ENCODE measurements at places on chromosomes 4 and X.

- DNase-seq: no peak
Measured at GRCh38 chr4:92812652-92813051, 508.9 kb downstream of the GRID2 start.

DNA sequence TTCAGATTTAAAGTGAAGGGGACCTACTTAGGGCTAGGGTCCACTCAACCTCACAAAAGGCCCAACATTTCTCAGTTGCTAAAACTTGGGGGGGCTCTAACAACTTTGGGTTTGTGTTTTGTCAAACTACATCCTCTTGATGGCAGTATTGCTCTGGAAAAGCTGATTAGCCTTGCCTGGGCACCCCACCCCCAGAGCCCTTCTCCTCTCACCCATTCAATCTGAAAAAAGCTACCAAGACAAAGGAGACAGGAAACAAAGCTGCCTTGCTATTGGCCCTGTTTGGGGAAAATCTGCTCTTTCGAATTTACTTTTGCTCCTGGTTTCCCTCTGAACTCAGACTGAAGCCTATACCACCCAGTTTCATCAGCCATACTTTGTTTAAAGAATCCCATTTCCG lies 195.2 kb upstream of the STK26 start:
- no peak for DNase-seq

DNA sequence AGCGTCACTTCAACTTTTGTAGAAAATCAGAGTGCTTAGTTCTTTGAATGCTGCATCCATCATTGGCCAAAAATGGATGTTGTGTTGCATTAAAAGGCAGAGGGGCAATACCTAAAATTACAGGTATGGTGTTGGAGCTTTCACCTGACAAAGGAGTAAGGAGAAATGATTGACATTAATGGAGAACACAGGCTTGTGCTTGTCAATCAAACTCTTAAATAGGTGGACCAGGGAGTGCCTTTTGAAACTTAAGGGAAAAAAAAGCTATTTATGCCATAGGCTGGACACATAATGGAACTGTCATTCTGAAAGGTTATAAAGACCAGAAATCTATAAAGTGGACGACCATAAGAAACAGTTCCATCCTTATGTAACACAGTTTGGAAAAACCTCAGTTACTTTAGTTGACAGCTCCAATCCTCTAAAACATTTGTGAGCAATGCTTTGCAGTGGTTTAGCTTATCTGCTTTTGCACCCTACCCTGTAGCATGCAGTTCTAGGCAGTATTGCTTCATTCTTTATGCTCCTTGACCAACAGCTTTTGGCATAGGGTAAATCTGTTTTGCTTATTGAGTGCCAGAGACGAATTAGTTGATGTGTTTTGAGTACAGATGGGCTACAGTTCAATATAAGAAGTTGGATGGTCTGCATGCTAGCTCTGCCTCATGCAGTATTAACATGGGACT lies 2.4 kb downstream of the HADH start:
- no peak for DNase-seq

DNA sequence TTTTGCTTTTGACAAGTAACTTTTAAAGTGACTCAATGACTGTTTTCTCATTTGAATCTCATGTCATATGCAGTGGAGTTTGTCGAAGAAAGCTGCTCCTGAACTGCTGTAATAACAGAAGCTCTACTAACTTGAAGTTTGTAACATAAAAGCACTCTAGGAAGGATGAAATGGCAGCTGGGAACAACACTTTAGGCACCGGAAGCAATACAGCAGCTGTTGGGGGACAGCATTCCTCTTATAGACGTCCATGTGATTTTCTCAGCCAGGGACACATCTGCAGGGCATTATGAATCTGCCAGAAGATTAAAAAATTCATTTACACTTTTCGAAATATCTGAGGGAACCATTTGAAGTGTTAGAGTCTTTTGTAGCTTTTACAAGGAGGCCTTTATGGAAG lies 1035.8 kb downstream of the ADGRL3 start:
- DNase-seq: no peak

GRCh38 chrX:68077378-68077777 lies 355.9 kb downstream of the OPHN1 start:
- DNase-seq: no peak

- DNase-seq: no peak
Measured at GRCh38 chrX:96147681-96148080, 537.0 kb upstream of the DIAPH2 start.

GRCh38 chrX:151004085-151004484 lies 20.9 kb downstream of the HMGB3 start:
- no peak for DNase-seq

- no peak for DNase-seq
Measured at GRCh38 chr4:113941836-113942235, 37.6 kb downstream of the ARSJ start.

- no peak for DNase-seq
Measured at GRCh38 chrX:17032351-17032750, 85.9 kb downstream of the REPS2 start.

- DNase-seq: no peak
Measured at GRCh38 chrX:150873616-150874015, 24.9 kb downstream of the CD99L2 start.

GRCh38 chrX:22134681-22135080 lies 102.6 kb downstream of the PHEX start:
- DNase-seq: peak; percentile 51

DNA sequence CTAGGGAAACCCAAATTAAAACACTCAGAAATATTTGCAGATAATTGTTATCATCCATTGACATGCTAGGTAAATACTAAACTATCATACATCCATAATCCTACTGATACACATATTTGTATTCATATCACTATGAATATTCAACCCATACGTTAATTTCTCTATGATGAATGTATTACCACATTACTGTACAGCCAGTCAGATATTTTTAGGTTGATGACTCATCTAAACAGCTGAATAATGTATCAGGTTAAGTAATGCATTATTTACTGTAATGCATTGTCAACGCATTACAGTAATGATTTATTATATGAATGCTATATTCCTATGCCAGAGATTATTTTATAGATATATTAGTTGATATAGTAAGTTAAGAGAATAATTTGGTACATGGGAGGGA lies 37.1 kb downstream of the VEGFC start:
- DNase-seq: no peak

DNA sequence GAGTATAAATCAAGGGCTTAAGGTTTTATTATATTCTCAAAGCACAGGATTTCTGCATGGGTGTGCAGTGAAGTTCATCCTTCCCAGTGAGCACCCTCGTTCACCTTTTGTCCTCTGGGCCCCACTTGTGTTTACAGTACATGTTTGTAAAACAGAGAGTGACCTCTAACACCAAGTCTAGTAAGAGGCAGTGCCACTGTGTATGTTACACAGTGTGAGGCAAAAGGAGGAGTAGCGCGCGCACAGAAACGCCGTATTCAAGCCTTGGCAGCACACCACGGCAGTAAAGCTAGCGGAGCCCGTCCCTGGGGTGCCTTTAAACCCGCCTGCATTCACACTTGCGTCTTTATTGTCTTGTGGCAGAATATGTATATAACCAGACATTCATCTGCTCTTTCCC lies 51.9 kb downstream of the CCNI start:
- DNase-seq: no peak

GRCh38 chr4:20684852-20685763 lies 15.2 kb upstream of the PACRGL start:
- DNase-seq: no peak

- no peak for DNase-seq
Measured at GRCh38 chr4:46316215-46316614, 73.7 kb downstream of the GABRA2 start.

Data from fibroblast of skin of left biceps (primary cell).